Stimulated activated CD4-positive, alpha-beta T cell treated with anti-CD3 and anti-CD28 coated beads, Interleukin-15, amount 100 ng/mL, for 1 hour (primary cell): ENCODE measurements at places on chromosomes 1 and 21.

- DNase-seq: no peak
Measured at GRCh38 chr1:19872190-19872589, 10.0 kb upstream of the OTUD3 start.

DNA sequence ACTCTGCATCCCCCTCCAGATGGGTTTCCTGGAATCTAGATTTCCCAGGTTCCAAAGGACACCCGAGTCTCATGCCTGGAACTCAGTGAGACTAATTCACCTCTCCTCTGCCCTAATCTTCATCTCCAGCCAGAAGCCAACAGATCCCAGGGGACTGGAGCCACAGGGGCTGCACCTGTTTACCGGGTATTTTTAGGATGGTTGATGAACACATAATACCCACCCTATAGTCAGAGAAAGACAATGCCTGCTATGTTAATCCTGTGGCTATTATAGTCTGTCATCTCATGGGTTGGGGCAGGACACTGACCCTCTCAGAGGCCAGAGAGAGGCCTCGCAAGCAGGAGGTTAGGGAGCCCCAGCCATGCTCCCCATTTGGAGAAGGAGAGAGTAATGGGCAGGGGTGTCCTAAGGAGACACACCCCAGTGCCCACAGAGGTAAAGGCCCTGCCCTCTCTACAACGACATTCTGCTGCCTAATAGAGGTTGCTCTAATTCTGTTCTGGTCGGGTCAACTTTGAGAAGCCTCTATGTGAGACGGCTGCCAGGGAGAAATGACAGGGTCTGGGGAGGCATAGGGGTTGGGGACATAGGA is 1.0 kb upstream of the TNNI1 start:
- DNase-seq: no peak

GRCh38 chr1:41354956-41355355 is 6.3 kb upstream of the FOXO6 start:
- DNase-seq: no peak

DNA sequence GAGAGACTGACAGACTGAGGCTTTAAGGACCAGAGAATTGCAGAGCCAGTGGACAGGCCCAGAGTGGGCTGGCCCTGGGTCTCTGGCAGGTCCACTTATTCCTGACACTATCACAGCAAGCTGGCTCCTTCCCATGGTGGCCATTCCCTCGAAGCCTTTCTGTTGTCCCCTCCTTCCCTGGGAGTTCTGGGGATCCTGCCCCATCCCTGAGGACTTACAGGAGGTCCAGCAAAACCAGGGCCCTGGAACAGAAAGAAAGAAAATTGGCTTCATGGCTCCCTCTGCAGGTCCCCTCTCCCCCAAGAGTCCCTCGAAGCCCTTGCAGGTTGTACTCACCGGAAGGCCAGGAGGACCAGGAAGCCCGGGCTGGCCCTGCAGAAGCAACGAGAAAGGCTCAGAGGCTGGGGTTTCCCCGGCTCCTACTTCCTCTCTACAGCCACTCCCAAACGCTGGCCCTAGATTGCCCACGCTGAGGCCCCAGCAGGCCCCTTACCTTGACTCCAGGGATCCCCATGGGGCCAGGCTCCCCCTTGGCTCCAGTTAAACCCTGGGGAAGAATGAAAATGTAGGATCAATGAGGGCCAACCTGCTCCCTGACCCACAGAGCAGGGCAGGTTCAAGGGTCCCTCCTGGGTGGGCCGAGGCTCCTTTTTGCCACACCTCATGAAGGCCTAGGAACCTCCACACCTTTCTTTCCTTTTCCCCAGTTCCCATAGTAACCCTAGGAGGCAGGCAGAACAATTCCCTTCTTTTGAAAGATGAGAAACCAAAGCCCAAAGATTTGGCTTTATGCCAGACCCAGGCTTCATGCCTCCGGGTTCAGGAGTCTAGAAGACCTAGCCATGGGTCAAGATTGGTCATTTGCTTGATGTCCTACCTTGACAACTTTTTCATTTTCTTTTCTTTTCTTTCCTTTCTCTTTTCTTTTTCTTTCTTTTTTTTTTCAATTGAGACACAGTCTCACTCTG is 4.6 kb downstream of the COL9A2 start:
- DNase-seq: no peak

GRCh38 chr1:177897998-177898654 is 71.7 kb downstream of the SEC16B start:
- DNase-seq: no peak

- no peak for DNase-seq
Measured at GRCh38 chr1:95195046-95195445, 39.0 kb upstream of the RWDD3 start.

DNA sequence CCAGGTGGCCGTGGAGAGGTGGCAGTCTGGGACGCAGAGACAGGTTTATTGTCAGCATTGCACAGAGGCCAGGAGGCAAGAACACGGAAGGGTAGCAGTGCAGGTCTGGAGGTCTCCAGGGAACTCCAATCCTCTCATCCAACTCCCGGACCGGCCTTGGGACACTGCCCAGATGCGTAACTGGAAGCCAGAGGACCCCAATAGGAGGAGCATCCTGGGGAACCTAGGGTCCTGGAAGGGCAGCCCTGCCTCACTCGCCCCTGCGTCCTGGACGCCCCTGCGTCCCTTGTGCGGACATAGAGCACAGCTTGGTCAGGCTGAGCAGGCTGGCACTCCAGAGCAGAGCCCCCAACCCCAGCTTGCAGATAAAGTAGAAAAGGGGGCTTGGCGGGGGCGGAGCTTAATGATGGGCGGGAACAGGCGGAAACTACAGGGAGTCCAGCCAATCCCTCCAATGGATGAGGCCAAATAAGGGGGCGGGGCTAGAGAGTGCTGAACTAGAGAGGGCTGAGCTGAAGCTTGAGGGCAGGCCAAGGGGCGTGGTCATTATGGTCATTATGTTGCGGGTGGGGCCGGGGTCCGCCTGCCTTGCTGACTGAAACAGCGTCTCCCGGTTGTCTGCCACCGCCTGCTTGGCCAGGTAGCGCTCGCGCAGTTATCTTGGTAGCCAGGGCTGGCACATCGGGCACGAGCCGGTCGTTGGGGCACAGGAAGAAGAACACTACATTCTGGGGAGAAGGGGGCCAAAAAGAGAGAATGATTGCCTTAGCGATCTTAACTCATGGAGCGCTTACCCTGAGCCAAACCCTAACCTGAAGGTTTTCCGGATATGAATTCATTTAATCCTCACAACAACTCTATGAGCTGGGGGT is 3.7 kb upstream of the ARHGEF19 start:
- DNase-seq: peak; percentile 12

- DNase-seq: peak; percentile 43
Measured at GRCh38 chr1:32400876-32401631, 6.8 kb upstream of the BSDC1 start.

DNA sequence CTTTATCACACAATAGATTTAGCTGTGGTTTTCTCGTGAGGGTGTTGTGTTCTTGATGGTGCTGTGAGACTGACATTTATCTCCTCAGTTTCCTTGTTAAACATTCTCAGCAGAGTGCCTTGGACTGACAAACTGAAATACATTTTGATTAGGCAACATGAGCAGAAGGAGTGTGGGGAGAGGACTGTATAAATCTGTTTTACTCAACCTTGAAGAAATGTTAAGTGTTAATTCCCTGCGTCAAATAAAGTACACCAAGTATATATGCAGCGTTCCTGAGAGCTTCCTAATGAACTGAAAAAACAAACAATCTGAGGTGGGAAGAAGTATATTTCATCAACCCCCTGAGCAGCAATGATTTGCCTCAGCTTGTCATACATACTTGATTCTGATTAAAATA is 540.3 kb upstream of the B3GALT2 start:
- no peak for DNase-seq

DNA sequence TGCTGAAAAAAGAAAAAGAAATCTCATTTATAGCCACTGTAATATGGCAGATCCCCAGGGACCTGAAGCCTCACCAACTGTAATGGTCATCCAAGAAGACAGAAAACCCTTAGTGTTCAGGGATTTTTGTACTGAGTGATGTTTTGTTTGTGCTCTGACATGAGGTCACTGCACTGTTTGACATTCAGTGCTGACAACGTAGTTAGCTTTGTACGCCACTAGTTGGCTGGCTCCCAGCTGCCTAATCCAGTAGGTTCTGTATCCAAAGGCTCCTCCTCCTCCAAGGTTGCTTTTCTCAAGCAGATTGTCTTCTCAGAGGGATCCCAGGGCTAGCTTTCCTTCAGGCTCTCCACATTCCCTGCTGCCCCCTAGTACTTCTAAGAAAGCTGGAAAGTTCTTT is 9.5 kb upstream of the YRDC start:
- no peak for DNase-seq

DNA sequence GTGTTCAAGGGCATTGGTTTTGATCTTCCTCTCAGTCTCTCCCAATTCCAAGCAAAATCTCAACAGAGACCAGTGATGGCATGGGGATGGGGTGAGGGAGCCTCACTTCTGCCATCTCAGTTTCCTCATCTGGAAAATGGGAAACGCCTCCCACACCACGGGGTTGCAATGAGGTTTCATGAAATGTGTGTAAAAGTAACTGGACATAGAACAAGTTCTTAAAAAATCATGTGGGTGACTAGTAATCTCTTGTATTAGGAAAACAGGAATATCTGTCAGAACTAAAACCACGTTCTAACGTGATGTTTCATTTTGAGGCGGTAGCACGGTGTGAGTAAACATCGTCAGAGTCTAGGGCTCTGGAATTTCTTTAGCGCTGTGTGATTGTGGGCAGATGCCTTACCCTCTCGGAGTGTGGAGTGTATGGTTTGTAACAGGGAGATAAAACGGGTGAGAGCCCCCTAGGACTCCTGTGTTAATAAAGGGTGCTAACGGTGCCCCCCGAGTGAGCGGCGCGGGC is 55.5 kb upstream of the DNAJC6 start:
- no peak for DNase-seq

DNA sequence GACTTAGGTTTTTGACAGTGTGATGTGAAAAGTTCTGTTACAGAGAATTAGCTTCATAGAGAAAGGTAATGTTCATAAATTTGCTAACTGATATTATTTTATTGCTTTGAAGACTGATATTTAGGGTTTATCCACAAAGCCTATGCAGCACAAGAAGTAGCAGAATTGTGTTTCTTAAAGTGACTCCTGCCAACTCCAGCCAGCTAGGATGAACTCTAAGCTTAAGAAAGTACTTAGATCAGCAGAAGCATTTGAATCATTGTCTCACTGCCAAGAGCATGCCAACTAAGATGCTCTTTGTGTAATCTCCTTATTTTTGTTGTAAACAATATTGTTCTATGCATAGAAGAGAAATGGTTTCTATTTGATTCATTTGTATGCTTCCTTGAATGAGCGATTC is 589.4 kb upstream of the ADGRL4 start:
- no peak for DNase-seq

- no peak for DNase-seq
Measured at GRCh38 chr21:44969931-44970755, 30.3 kb downstream of the SLX9 start.
